A549 treated with CORT108297 at 1 μM for 4 hours (cell line): ENCODE measurements at places on chromosomes 7 and 10. TPM values are rescaled to one million over a fixed set of nuclear protein-coding genes. Genes with fewer than 3 reads are reported as not detected.

Gene PAX2
- total RNA-seq: 0.09 to 0.30 TPM (median 0.19 TPM) in 5 replicates

Gene RAMP3
- total RNA-seq: not detected in 5 replicates

Gene HEPACAM2
- total RNA-seq: not detected in 5 replicates

Gene HTR7
- total RNA-seq: 0.06 to 0.10 TPM (median 0.09 TPM) in 5 replicates

Gene ZC3HAV1
- 27.7 to 33.5 TPM (median 30.7 TPM) in 5 replicates for total RNA-seq

Gene NAT16
- total RNA-seq: 0.10 to 0.17 TPM (median 0.14 TPM) in 5 replicates

Gene EGFR
- total RNA-seq: 85.3 to 136 TPM (median 112 TPM) in 5 replicates

Gene SPDYE16
- 0.03 to 0.14 TPM (median 0.05 TPM) in 3 of 5 replicates, not detected in the others for total RNA-seq

Gene C10orf71
- total RNA-seq: not detected in 5 replicates

Gene PODXL
- total RNA-seq: 36.1 to 60.0 TPM (median 47.9 TPM) in 5 replicates

Gene JAKMIP3
- 1.4 to 1.8 TPM (median 1.7 TPM) in 5 replicates for total RNA-seq
